ENCODE measurements at places on chromosomes 13 and 19. TPM values are rescaled to one million over a fixed set of nuclear protein-coding genes. Genes with fewer than 3 reads are reported as not detected.

ZNF728 gene
- total RNA-seq, result not detected

- no peaks in the 10 kb centered on the region for H3K27me3 ChIP-seq
- no peaks in the 10 kb centered on the region for H3K36me3 ChIP-seq
- no peak overlapping the region for H3K4me3 ChIP-seq
- H3K27ac ChIP-seq, result no peak overlapping the region
- DNase-seq, result no peak
- H3K4me1 ChIP-seq, result no peaks in the 10 kb centered on the region
Observed at GRCh38 chr13:22126433-22127021, 455.7 kb downstream of the FGF9 start.

LYPD3 gene
- total RNA-seq, result 0.51 TPM

CD70 gene
- total RNA-seq, result 0.92 TPM

- peak; percentile 98 for DNase-seq
- no peaks in the 10 kb centered on the region for H3K4me1 ChIP-seq
- peak overlapping the region; percentile 86 for H3K4me3 ChIP-seq
- no peaks in the 10 kb centered on the region for H3K27me3 ChIP-seq
- H3K36me3 ChIP-seq, result peaks cover 26% of the 10 kb centered on the region
Observed at GRCh38 chr19:40365613-40366401, 17.3 kb downstream of the PLD3 start.

All from endodermal cell (in vitro differentiated cells).